ENCODE measurements at places on chromosomes 2 and 18.

GRCh38 chr2:17637131-17637906 is 96.8 kb downstream of the VSNL1 start:
- DNase-seq: no peak

- DNase-seq: no peak
These were observed 101.0 kb downstream of the GPD2 start for GRCh38 chr2:156537141-156537540.

GRCh38 chr2:20168048-20168726 is 56.7 kb downstream of the SDC1 start:
- DNase-seq: no peak

DNA sequence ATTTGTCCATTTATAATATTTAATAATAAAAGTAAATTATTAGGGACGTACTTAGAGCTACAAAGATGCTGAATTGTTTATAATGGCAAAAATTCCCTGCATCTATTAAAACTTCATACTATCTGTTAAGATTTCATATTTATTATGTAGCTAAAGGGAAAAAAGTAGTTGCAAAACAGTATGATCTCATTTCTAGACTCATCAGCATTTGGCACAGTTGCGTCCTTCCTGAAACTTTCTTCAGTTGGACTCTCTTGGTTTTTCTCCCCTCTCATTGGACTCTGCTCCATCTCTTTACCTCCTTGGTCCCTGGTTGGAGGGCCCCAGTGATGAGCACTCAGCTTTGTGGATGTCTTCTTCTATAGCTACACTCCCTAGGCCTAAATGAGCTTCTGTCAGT is 99.6 kb downstream of the TMEM247 start:
- DNase-seq: no peak

DNA sequence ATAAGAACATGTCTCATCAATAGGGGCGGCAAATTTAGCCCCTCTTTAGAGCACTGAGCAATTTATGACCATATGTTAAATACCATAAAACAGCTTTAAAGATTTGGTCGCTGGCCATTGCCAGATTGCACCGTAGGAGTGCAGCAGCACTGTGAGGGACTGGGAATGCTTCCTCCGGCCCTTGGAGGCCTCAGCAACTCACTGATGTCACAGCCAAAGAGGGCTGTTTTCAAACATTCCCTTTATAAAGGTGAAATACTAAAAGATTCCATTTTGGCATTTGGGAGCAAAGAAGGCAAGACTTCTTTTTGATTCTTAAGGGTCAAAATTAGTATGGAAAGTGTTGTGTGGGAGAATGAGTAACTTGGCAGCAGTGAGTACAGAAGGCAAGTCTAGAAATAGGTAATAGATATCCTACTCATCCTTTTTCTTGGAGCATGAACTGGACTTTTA is 63.7 kb downstream of the BABAM2 start:
- DNase-seq: no peak

DNA sequence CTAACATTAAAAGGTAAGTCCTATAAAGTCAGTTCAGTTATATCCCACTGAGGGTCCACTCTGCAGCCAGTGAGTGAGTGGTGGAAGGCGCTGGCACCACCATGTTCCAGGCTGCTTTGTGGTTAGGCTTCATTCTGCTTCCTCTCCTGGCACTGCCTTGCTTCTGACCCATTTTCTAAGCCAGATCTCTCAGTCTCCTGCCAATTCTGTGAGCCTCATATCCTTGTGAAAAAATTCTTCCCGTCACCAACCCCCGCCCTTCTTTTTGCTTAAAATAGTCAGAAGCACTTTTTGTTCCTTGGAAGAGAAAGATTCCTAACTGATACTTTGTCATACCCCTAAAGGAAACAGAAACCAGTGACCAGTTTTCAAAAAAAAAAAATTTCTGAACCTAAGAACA is 139.8 kb upstream of the NCK2 start:
- DNase-seq: no peak

GRCh38 chr2:2328848-2329247 is 2.2 kb downstream of the MYT1L start:
- no peak for DNase-seq

- no peak for DNase-seq
These were observed 66.4 kb downstream of the EPAS1 start for GRCh38 chr2:46363535-46364170.

- no peak for DNase-seq
These were observed 11.7 kb downstream of the MAPK4 start for GRCh38 chr18:50571606-50572005.

GRCh38 chr18:44986933-44987332 is 306.2 kb downstream of the SETBP1 start:
- DNase-seq: no peak

DNA sequence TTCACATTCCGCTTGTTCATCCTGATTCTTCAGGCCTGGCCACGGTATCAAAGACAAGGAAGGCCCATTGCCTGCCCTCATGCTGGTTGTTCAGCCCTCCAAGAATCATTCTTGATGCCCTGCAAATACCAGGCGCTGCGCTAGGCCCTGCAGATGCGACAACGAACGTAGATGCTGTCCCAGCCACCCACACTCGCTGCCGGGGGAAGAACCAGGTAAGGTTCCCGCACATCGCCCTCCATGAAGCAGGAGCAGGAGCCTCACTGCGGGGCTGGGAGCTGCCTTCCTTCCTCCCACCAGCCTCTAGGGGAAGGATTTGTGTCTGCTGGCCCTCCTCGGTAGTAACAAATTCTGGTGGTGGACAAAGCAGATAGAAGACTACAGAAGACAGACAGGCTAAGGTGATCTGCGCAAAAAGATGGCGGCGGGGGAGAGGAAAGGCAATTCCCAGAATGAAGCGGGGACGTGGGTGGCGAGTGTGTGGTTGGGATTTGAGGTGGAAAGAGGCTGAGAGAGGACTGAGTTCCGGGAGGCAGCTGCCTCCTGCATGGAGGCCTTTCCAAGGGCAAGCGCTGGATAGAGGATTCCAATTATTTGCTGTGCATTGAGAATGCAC is 19.8 kb upstream of the GPR55 start:
- no peak for DNase-seq

DNA sequence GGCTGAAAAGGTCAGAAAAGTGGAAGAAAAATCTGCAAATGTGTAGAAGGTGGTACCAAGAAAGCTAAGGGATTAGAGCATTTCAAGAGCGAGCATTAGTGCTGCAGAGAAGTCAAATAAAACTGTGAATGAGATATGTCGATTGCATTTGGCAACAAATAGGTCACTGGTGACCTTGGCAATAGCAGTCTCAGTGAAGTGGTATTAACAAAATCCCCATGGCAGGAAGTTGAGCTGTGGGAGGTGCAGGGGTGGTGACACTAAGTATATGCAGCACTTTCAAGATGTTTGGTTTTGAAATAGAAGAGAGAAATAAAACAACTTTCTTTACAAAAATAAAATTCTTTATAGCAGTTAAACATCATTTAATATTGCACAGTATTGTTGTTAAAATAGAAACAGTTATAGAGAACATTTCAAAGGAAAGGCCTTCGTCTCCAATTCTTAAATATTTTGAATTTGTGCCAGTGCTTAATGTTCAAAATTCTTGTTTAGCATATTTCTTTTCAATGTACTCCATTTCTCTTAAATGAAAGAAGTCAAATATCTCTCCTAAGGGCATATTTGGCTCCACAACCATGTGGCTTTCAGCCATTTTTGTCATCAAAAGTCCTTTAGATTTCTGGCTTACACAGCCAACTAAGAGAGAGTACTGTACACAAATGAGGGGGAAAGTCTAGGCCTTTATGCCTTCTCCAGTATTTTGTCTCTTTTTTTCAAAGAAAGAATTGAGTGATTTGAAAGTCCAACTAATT is 443.0 kb upstream of the MMADHC start:
- no peak for DNase-seq

Measured in stimulated activated CD8-positive, alpha-beta memory T cell treated with anti-CD3 and anti-CD28 coated beads, Interleukin-15, amount 100 ng/mL, for 4 hours (primary cell).